ENCODE measurements at places on chromosomes 12 and 14. TPM values are rescaled to one million over a fixed set of nuclear protein-coding genes. Genes with fewer than 3 reads are reported as not detected.

Gene DPF3
- polyA plus RNA-seq: 3.6 TPM

DNA sequence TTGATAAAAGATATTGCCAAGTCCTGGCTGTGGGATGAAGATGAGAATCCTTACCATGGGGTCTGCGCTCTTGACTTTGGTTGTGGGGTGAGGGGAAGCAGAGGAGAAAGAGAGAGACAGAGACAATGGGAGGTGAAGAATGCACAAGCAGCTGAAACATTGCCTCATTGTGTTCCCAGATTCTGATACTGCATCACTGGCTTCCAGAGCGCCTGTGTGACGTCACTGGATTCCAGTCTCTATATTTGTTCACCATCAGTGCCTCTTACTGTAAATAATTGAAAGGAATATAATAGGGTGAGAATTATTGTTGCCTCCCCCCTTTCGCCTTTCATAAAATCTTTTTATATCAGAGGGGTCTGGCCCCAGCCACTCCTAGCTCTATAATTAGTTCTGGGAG, 188.9 kb upstream of the NTF3 start:
- DNase-seq: no peak

Gene KCNJ8
- polyA plus RNA-seq: 8.7 TPM

- DNase-seq: no peak
These were observed 183.1 kb downstream of the EMP1 start for GRCh38 chr12:13379531-13380188.

DNA sequence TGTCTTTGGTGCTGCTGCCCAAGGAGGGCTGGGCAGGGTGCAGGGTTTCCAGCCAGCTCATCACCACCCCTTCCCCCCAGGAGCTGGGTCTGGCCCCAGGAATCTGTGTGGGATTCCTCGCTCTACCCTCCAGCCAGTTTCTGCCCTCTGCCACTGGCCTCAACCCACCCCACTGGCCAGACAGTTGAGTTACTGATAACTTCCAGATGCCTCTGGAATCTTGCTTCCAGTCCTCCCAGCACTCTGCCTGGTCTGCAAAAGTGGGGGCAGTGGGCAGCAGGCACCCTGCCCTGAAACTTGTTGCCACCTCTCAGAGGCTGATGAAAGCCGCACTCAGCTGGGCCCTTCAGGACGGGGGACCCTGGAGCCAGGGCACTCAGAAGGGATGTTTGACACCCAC, 20.1 kb upstream of the TBX3 start:
- no peak for DNase-seq

- DNase-seq: no peak
These were observed 214.3 kb downstream of the DPF3 start for GRCh38 chr14:72679536-72680151.

Gene SYNDIG1L
- polyA plus RNA-seq: not detected

Gene MANSC4
- not detected for polyA plus RNA-seq

- no peak for DNase-seq
These were observed 18.4 kb upstream of the KRT78 start for GRCh38 chr12:52867152-52867551.

Gene GON7
- polyA plus RNA-seq: 4.5 TPM

DNA sequence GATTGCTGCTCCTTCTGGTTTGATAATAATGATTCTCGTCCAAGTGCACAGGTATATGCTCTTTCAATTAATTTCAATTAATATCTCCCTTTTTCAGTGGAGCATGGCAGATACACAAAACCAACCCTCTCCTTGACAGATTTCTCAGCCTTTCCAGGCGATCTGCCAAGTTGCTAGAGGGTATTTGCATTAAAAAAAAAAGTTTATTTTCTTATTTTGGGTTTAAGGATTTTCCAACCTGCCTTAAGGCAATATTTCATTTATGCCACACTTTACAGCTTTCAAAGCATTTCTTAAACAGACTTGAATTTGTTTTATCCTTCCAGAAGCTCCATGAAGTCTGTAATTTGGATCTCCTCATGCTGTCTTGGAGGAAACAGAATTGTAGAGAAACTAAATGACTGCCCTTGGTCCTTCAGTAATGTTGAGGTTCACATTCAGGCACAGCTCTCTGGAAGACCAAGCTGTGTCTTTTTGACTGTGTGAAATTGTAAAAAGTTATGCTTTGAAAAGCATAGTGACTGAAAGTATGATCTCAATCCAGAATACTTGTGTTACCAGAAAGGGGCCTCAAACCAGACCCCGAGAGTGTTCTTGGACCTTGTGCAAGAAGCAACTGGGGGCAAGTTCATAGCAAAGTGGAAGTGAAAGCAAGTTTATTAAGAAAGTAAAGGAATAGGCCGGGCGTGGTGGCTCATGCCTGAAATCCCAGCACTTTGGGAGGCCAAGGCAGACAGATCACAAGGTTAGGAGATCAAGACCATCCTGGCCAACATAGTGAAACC, 2.3 kb downstream of the DGLUCY start:
- no peak for DNase-seq

Gene TOMM20L
- not detected for polyA plus RNA-seq

- DNase-seq: no peak
These were observed 381.4 kb downstream of the TMEM117 start for GRCh38 chr12:44217146-44217883.

DNA sequence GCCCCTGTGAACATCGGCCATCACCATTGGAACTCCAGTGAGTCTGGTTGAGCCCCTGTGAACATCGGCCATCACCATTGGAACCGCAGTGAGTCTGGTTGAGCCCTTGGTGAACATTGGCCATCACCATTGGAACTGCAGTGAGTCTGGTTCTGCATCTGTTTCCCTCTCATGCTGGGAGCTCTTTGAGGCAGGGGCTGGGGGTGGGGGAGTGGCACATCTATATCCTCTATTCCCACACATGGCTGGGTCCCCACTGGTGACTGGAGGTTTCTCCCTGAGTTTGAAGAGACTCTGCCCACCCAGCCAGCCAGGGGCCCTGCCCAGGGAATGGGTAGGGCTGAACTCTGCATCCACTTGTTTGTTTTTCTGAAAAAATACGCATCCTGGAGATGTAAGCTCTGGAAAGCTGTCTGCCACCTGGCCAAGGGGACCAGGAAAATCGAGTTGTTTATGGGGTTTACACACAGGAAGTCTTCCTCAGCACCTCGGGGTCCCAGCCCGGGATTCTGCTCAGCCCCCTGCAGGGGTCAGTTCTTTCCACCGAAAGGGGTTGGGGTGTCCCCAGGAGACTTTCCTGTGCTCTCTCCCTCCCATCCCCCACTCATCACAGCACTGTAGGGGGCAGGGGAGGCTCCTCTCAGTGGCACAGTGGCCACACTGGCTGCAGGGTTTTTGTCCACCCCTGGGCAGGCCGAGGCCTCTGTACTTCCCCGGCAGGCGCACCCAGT, 170.5 kb upstream of the GSC start:
- DNase-seq: no peak

Gene OAS3
- polyA plus RNA-seq: 3.7 TPM

- DNase-seq: no peak
These were observed 454.5 kb downstream of the BCAT1 start for GRCh38 chr12:24494401-24494800.

Gene PLBD1
- 0.38 TPM for polyA plus RNA-seq

GRCh38 chr12:103043531-103044486, 86.3 kb downstream of the ASCL1 start:
- no peak for DNase-seq

GRCh38 chr12:111196532-111196931, 172.4 kb downstream of the PHETA1 start:
- no peak for DNase-seq

DNA sequence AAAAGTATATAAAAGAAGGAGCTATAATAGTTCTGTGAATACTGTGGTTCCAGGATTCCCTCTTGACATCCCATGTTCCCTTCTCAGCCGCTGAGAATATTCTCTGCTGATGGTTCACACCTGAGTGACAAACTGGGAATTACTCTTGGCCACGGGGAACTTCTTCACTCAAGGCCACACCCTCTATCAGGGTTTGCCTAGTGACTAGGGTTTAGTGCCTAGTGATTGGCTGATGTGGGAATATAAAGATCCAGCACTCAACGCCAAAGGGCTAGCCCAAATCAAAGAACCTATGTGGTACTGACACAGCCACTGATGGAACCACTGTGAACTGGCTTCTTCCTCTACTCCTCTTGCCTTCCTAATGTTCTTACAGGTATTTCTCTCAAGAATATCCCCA, 248.4 kb downstream of the ASCL1 start:
- DNase-seq: no peak

DNA sequence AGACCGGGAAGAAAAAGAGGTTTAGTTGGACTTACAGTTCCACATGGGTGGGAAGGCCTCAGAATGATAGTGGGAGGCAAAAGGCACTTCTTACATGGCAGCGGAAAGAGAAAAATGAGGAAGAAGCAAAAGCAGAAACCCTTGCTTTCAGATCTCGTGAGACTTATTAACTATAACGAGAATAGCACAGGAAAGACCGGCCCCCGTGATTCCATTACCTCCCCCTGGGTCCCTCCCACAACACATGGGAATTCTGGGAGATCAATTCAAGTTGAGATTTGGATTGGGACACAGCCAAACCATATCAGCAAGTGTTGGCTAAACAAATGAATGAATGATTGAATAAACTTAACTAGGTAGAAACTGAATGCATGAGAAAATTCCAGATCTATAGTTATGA, 85.3 kb upstream of the PARP11 start:
- no peak for DNase-seq

Gene ZFHX2
- polyA plus RNA-seq: 0.28 TPM

DNA sequence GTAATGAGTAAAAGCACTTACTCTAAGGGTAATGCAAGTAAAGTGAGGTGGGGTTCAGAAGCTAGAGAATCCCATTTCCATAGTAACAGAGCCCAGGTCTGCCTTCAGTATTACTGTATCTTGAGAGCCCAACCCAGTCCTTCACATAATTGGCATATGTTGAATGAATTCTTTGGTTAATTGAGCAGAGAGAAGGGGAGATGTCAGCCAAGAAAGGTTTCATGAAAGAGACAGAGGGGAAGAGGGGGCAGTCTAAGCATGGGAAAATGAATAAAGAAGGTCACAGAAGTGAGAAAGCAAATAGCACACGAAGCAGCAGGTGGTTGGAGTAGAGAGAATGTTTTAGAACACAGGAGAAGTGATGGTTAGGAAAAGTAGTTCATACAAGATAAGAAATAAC, 371.1 kb downstream of the SEC23A start:
- no peak for DNase-seq

Gene ESPL1
- 7.3 TPM for polyA plus RNA-seq

Gene RTL1
- not detected for polyA plus RNA-seq

DNA sequence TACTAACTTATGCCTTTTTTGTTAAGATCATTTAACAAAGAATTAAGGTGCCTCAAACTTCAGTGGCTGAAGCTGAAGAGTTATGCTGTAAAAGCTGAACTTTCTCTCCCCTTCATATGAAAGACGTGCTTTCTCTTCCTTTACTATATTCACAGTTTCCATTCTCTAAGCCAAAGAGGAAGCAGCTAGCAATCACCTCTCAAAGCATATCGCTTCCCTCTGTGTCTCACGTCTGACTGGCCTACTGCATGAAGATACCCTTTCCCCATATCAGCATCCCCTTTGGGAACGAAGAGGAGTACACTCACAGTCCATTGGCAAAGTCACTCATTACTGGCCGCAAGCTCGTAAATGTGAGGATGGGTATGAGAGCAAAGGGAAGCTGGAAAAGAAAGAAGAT, 34.9 kb downstream of the SLC11A2 start:
- no peak for DNase-seq

DNA sequence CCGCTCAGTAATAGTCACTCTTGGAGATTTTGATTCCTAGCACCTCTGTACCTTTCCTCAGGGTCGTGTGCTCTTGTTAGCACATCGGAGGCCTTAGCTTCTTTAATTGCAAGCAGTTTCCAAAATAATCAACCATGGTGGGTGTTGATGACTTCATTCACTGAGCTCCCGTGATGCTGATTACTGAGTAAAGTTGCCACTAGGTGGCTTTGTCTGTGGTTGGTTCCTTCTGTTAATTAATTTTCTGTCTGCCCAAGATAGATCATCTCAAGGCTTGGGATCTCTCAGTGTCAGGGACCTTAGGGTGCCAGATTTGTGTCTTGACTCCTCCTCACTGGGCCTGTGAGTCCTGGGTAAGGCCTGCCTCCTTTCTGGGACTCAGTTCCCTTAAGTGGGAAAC, 54.3 kb downstream of the PTPN11 start:
- no peak for DNase-seq

DNA sequence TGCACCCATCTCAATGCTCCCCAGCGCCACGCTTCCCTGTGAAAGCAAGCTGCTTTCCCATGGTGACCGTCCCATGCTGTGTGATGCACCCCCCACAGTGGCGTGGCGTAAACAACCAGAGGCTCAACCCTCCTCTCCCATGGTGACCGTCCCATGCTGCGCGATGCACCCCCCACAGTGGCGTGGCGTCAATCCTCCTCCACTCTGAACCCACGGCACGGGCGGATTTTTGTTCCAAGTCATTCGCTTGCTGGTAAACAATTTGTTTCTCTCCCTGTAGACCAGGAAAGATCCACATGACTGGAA, 8.9 kb downstream of the STX2 start:
- DNase-seq: no peak

- DNase-seq: no peak
These were observed 250.3 kb downstream of the SPTSSA start for GRCh38 chr14:34211732-34212131.

DNA sequence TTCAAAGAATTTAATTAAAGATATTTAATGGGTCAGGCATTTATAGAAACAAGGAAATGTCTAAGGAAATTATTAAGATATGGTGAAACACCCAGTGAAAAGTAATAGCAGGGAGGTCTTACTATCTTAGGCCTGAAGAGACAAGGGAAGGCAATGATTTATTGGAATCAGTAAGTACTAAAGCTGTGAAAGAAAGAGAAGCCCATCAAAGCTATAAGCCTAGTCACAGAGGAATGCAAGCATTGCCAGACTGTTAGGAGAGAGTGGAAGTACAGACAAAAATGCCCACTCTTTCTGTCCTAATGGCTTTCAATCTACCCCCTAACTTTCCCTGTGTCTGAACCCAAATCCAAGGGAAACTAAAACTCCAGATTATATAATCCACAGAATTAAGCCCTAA, 69.2 kb upstream of the PIK3C2G start:
- DNase-seq: no peak

DNA sequence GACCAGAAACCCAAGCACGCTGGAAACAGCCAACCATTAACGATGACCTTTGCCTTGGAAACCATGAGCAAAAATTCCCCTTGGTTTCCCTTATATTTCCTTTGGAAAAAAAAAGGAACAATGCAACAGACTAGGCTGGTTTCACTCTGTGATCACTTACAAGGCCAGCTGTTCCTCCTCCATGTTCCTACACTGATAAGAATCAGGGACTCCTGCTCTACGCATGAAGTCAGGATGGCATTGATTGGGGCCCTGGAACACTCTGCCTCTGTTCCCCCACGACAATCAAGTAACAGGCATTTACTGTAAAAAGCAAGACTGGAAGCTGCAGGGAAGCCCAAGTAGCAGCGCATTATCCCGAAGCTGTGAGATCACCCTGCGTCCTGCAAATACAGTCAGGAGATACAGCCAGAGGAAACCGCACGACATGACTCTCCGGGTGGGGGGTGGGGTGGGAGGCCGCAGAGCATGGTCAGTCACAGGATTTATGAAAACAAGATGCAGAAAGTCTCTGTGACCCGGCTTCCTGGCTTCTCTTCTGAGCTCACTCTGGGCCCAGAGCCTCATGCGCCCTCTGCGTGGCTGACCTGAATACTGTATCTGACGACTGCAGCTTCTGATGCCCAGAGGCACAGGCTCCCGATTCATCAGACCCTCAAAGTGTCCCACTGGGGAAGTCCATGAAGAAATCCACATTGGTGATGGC, 31.1 kb downstream of the SSH1 start:
- peak; percentile 95 for DNase-seq

Gene SPX
- polyA plus RNA-seq: 0.12 TPM
